CD4-positive, alpha-beta T cell treated with Interleukin-4 for 4 hours (primary cell): ENCODE measurements at places on chromosomes 11 and 22.

DNA sequence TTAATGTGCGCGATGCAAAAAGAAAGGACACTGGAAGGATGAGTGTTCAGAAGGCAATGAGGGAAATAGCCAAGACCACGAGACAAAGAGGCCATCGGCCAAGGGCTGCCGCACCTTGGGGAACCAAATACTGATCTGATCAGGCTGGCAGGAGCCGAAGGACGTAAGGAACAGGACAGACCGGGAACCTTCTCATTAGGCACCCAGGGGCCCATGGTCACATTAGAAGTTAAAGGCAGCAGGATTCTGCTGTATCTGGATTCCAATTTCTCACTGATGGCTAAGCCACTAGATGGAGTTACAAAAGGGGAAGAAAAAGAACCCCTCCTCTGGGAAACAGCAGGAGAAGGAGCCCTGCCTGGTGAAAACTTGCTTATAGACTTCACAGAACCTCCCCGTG, 28.8 kb upstream of the CPT1A start:
- DNase-seq = no peak

DNA sequence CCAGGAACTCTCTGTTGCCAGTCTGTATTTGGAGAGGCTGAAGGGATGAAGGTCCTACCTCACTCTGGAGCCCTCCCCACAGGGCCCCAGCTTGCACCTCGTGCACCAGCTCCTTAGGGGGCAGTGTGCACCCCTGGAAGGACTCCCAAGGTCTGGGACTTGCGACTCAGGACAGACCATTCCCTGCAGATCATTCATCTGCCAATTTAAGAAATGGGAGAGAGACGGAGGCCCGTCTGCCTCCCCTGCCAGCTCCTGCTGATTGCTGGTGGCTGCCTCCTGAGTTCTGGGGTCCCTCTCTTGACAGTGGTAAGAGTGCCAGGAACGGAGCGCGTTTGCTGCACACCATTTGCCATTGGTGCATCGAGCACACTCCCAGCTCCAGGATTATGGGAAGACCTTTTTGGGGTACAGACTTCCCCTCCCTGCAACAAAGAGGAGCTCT, 27.4 kb upstream of the MALAT1 start:
- DNase-seq = no peak

- DNase-seq = no peak
These were observed 53.9 kb upstream of the SHISAL1 start for GRCh38 chr22:44366372-44367300.

DNA sequence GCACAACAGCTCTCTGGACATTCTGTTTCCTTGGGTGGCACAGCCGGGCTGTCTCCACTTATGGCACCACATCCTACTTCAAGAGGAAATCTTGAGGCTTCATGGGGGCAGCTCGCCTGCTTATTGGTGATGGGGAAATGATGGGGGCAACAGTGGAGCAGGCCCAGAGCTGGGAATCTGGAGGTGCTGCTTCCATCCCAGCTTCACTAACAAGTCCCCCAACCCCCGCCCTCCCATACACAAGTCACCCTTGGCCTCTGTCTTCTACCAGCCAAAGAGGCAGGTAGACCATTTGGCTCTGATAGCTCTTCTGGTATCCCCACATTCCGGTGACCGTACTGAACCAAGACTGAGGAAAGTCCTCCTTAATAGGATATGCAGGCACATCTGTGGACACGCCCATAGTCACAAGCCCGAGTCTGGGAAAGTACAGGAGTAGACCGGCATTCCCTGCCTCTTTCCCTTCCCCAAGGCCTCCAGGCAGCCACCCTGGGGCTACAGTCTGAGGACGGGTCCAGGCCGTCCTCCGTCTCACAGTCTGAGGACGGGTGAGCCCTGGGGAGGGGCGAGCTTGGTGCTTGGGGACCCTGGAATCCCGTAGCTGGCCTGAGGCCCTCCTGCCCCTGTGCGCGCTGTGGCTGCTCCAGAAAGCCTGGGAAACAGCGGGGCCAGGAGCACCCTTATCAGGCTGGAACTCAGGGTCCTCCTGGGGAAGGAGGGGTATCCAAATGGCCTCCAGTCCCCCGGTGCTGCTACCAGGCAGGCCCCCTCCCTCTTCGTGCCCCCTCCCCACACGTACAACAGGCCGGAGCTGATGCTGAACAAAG, 145.6 kb downstream of the FEZ1 start:
- DNase-seq = no peak

DNA sequence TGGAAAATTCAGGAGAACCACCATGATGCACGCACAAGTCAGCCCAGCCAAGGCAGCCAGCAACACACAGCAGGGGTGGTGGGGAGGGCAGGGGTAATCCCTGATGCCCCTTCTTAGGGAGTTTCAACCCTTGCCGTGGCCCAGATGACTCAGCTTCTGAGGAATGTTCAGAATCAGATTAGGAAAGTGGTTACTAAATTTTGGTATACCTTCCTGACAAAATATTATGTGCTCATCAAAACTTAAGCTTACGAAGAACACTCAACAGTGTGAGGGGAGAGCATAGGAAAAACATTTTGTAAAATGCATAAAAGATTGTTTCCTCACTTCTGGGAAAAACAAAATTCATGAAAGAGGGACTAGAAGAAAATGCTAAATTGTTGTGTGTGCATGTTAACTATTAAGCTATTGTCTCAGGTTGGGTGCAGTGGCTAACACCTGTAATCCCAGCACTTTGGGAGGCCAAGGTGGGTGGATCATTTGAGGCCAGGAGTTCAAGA, 32.1 kb downstream of the SERPIND1 start:
- no peak for DNase-seq

GRCh38 chr22:17242641-17243040, 23.4 kb upstream of the ADA2 start:
- no peak for DNase-seq

DNA sequence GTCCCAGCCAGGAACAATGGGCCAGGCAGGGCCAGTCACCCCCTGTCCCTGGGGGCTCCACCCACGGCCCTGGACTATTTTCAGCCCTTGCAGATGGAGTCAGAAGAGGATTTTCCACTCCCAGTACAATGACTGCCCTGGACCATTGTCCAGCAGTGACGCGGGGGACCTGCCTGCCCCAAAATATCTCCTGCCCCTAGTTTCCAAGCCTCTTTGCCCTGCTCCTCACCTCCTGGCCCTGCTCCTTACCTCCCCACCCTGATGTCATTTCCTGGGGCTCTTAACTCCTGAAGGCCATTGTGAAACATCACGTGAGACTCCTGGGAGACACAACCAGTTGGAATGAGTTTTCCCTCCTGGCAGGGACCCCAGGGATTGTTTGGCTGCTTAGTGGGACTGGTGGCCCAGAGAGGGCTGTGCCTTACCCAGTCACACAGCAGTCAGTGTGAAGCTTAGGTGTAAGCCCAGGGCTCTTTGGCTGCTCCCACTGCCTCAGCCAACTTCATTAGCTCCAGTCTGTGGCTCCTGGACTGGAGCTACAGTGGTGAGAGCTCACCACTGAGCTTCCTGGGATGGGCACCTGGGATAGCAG, 22.2 kb downstream of the P2RY2 start:
- no peak for DNase-seq

GRCh38 chr11:64276653-64277431, 7.6 kb downstream of the BAD start:
- no peak for DNase-seq

GRCh38 chr22:38766076-38766777, 10.4 kb upstream of the SUN2 start:
- DNase-seq = peak; percentile 52

GRCh38 chr22:43142880-43143562, at the start of gene MCAT:
TSS of gene MCAT (minus strand) at chr22:43143398. CDS start at chr22:43143348, 50 bp downstream.
- peak; percentile 75 for DNase-seq

DNA sequence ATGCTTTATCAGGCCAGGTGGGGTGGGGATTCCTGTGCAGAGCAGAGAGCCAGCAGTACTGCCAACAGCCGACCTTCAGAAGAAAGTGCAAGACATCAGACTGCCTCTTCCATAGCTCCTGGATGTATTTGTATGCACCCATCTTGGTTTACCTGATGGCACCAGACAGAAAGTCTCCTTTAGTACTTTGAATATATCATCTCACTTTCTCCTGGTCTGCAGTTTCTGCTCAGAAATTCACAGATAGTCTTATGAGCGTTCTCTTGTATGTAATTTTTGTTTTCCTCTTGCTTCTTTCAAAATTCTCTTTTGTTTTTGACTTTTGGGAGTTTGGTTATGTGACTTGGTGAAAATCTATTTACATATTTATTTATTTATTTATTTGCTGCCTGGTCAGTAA, 446.4 kb upstream of the CADM1 start:
- DNase-seq = no peak

DNA sequence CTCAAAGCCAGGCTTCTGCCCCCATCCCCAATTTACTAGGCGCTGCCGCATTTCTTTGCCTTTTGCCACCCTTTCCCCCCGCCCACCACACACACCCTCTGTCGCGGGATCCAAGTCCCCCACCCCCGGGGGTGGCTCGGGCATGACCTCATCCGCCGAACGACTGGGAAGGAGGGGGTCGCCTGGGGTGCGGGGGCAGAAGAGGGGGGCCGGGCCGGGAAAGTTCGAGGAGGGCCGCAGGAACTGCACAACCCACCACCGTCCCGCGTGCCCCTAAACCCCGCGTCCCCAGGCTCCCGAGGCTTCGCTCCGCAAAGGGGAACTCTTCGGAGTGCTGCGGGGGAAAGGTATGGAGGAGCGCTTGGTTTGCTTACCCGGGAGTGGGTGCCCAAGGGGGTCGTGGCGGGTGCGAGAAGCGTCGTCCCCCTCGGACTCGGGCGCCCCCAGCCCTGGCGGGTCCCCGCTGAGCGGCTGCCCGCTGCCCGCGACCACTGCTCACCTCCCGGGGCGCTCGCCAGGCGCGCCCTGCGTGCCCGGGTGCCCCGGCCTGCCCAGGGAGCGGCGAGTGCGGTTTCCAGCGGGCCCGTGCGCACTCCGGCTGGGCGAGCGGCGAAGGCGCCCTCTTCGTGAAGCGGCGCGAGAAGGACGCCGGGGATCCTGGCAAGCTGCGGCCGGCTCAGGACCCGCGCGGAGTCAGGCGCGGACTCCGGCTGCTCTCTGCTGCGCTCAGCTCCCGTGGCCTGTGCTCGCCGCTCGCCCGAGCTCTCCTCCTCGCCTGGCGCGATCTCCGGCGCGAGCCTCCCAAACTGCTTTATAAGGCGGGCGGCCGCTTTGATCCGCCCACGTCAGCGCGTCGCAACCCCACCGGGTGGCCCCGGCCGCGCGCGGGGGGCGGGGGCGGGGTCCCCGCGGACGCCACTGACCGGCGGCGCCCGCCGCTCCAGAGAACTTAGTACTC, 4.0 kb upstream of the WNT11 start:
- DNase-seq = no peak

GRCh38 chr22:17824457-17824856, 50.2 kb upstream of the BID start:
- no peak for DNase-seq

GRCh38 chr22:22761606-22761962, 117.2 kb downstream of the GGTLC2 start:
- no peak for DNase-seq

DNA sequence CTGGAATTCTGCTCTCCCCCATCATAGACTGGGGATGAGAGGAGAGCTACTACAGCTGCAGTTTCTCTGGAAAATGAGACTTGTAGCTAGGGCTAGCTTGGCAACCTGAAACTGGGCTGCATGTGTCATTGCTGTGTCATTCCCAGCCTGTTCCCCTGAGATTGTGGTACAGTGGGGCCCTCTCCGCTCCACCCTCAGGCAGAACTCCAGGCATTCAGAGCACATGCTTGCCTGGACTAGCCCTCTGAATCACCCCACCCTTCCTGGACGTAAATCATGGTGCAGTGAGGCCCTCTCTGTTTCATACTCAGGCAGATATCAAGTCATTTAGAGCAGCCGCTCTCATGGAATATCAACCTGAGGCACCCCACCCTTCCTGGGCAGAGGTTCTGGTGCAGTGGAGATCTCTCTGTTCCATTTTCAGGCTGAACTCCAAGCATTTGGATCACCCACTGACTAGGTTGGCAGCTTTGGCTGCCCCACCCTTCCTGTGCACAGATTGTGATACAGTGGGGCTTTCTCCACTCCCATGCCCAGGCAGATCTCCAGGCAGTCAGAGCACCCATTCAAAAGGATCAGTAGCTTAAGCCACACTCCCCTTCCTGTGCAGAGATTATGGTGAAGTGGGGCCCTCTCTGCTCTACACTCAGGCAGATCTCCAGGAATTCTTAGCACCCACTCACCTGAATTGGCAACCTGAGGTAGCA, 274.4 kb downstream of the C11orf87 start:
- DNase-seq = no peak

- no peak for DNase-seq
These were observed 47.6 kb upstream of the OLFML1 start for GRCh38 chr11:7437696-7438095.

DNA sequence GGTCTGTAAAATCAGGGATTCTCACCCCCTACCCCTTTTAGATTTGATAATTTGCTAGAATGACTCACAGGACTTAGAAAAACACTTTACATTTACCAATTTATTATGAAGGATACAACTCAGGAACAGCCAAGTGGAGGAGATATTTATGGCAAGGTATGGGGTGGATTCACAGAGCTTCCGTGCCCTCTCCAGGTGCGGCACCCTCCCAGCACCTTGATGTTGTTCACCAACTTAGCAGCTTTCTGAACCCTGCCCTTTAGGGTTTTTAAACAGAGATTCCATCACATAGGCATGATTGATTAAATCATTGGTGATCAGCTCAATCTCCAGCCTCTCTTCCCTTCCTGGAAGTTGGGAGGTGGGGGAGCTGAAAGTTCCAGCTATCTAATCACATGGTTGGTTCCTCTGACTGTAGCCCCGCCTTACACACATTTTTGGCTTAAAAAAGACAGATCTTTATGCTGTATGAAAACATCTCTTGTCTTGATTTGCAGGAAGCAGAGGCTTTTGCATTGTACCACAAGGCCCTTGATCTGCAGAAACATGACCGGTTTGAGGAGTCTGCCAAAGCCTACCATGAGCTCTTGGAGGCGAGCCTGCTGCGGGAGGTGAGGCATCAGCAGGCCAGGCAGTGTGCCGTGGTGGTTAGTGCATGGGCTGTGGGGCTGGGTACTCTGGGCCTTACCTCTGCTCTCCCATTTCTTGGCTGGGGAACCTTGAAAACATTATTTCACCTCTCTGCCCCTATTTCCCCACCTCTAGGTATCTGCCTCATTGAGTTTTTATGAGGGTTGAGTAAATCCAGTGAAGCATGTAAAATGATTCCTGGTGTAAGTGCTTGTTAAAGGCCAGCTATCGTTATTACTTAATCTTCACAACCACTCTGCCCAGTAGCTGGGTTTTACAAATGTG, 27.0 kb downstream of the CABIN1 start:
- peak; percentile 11 for DNase-seq

GRCh38 chr11:60485987-60486386, 6.6 kb upstream of the MS4A12 start:
- peak; percentile 31 for DNase-seq
